ENCODE measurements at places on chromosomes 2 and 18.
A peak's percentile ranks its signal among the peaks of the same experiment; 100 is the strongest.

- DNase-seq, result peak; percentile 93
These were observed at the start of the genes AUP1 and HTRA2 for GRCh38 chr2:74529357-74530238. AUP1 (minus strand) TSS chr2:74529706; CDS start chr2:74529629, 77 bp downstream. HTRA2 (plus strand) TSS chr2:74529933; CDS start chr2:74530007, 74 bp downstream.

DNA sequence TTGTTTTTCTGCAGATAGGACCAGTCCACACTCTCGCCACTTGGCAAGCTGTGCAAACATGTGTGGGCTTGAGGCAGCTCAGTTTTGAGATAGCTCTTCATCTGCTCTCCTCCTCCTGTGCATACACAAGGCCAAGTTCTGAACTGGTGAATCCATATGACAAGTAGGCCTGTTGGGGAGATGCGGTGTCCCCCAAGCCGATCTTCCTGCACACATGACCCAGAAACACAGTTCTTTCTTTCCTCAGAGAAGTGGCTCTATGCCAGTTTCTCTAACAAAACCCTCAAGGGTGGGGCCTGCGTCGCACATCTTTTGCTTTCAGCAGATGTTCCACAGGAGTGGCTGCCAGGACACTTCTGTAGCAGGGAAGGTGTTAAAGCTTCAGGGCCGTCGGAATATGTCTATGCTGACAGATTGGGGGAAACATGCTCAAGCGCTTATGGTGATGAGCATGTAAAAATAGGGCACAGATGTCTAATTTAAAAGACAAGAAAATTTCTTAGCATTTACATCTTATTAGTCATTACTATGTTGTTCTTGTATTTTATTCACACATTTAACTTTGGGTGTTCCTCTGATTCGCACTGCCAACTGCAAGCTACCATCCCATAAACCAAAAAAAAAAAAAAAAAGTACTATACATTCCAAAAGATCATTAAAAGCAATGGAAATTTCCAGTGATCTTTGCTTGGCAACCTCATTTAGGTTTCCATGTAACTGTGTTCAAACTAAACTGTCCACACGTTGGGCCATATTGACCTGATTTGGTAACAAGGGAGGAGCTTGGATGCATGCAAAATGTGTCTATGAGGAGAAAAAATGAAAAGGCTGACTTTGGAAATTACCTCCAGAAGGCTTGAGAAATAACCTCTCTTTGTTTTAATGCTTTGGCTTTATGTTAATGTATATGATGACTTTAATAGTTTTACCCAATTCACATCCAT lies 1055.5 kb upstream of the KLHL29 start:
- no peak for DNase-seq

DNA sequence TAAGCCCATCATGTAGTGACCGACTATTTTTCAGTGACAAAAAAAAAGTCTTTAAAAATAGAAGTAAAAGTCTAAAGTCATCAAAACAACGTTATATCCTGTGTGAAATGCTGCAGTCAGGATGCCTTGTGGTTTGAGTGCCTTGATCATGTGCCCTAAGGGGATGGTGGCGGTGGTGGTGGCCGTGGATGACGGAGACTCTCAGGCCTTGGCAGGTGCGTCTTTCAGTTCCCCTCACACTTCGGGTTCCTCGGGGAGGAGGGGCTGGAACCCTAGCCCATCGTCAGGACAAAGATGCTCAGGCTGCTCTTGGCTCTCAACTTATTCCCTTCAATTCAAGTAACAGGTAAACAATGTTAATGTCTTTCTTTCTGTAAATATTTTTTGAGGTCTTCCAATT lies at the start of gene CD28:
CD28 (plus strand) TSS at position 237 of the 400 bp plus-strand sequence; CDS start at position 295, 58 bp downstream.
- no peak for DNase-seq

GRCh38 chr2:34408100-34408499 lies 809.0 kb upstream of the FAM98A start:
- DNase-seq, result no peak

GRCh38 chr2:171553858-171554257 lies 31.6 kb downstream of the CYBRD1 start:
- DNase-seq, result no peak

DNA sequence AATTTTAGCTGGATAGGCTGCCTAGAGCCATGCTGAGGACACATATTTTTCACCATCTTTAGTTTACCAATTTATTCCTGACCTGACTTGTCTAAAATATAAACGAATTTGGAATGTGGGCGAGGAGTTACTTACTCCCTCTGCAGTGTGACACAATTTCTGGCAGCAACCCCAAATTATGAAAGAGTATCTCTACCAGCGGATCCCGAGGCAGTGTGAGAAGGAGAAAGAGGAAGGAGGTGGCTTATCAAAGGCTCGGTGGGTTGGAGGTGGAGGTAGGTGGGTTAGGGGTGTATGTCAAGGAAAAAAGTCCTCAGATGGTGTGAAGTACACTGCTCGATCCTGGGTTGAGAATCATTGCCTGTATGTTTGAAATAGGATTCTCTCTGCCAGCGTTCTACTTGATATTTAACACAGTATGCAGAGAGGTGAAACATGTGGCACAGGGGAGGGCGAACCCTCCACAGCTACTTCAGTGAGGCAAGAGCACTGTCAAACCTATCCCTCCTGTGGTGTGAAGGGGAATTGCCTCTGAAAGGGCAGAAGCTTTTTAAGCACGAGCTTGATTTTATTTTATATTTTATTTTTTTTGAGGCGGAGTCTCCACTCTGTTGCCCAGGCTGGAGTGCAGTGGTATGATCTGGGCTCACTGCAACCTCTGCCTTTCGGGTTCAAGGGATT lies 76.0 kb downstream of the RFTN2 start:
- DNase-seq, result no peak

- DNase-seq, result peak; percentile 74
These were observed 241.4 kb downstream of the KCNS3 start for GRCh38 chr2:18119883-18120282.

- no peak for DNase-seq
These were observed 82.8 kb downstream of the SMAD2 start for GRCh38 chr18:47847635-47848034.

- DNase-seq, result no peak
These were observed 22.3 kb downstream of the EFEMP1 start for GRCh38 chr2:55901322-55901721.

- no peak for DNase-seq
These were observed 26.4 kb upstream of the ATRAID start for GRCh38 chr2:27185331-27186026.

DNA sequence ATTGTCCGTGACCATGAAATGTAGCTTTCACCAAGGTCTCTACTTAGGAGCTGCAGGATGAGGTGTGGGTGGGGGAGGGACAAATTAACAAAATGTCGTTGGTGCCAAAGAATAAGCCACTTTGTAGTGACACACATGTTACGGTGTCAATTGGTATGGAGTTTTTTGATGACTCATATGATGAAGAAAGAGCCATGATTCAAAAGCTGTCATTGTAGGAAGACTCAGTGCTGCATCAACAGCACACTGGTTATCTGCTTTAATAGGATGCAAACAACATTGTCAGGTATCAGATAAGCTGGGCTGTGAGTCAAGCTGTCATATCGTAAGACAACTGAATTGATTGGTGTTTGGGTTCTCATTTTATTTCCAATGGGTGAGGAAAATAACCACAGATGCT lies 36.6 kb upstream of the BOD1L2 start:
- DNase-seq, result no peak

All from GOT3 (cell line).